ENCODE measurements at places on chromosomes 13 and 19.

DNA sequence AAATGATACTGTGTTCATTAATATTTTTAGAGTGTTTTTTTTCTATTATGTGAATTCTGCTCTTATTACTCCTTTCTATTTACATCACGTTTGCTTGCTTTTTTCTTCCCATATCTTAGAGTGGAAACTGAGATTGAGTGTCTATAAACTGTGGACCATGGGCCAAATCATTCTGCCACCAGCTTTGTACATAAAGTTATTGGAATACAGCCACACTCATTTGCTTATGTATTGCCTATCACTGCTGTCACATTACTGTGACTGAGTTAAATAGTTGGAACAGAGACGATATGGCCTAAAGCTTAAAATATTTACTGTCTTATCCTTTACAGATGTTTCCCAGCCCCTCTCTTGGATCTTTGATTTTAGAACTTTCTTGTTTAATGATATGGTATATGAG lies 260.4 kb downstream of the MAB21L1 start:
- no peak for DNase-seq

DNA sequence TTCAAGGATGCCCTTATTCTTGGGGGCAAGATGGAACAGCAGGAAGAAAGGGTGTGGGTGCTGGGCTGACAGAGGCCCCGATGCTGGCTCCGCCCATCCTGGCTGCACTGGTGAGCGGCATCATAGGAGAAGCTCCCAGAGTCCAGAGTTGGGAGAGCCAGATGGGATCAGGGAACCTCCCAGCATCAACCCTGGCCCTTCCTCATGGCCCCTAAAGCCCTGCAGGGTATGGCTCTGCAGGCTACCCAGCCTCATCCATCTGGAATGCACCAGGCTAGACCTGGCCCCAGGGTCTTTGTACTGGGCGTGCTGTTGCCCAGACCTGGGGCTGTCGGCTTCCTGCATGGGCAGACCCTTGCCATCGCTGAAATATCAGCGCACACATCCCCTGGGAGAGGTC lies 7.9 kb upstream of the ELL start:
- DNase-seq, result no peak

DNA sequence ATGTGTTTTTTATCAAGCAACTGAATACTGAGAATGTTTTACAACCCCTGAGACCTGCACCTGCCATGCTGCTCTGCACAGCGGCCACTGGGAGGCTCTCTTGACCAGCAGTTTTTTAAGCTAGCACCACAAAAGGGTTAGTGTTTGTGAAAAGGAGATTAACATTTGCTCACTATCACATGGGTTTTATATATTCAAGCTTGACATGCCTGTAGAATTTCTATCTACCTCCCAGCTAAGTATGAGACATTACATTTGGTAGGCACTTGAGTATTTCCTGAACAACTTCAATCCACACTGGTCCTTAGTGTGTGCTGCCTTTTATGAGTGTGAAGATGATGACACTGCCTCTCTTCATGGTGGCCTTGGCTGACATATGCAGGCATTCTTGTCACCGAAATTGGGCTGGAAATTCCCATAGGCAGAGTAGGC lies 1238.9 kb downstream of the UQCRFS1 start:
- DNase-seq, result no peak

DNA sequence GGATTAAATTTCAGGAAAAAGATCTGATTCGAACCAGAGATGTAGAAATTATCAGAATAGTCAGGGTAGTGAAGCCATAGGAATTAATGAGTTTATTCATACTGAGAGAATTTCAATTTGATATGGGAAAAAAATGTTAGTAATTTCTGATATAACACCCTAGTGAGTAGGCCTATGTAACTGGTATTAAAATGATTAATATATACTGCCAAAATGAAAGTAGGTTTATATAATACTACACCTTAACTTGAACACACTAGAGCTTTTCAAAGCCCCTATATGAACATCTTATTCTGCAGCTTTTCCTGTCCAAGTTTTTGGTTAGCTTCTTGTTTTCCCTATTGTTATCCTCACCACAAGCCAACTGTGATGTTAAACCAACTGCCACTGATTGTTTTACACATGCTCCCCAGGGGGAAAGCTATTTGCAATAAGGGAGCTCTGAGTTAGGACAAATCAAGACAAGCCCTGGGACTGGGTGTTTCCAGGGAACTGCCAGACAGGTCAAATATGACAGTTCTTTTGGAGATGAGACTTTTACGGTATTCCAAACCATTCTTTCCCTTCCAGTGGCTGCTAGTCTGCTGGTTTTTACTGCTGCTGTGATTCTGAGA lies 45.3 kb downstream of the FNDC3A start:
- DNase-seq, result no peak

GRCh38 chr19:12965017-12965811 lies 4.2 kb upstream of the DAND5 start:
- peak; percentile 42 for DNase-seq

GRCh38 chr13:97124915-97125809 lies 97.0 kb upstream of the MBNL2 start:
- DNase-seq, result no peak

DNA sequence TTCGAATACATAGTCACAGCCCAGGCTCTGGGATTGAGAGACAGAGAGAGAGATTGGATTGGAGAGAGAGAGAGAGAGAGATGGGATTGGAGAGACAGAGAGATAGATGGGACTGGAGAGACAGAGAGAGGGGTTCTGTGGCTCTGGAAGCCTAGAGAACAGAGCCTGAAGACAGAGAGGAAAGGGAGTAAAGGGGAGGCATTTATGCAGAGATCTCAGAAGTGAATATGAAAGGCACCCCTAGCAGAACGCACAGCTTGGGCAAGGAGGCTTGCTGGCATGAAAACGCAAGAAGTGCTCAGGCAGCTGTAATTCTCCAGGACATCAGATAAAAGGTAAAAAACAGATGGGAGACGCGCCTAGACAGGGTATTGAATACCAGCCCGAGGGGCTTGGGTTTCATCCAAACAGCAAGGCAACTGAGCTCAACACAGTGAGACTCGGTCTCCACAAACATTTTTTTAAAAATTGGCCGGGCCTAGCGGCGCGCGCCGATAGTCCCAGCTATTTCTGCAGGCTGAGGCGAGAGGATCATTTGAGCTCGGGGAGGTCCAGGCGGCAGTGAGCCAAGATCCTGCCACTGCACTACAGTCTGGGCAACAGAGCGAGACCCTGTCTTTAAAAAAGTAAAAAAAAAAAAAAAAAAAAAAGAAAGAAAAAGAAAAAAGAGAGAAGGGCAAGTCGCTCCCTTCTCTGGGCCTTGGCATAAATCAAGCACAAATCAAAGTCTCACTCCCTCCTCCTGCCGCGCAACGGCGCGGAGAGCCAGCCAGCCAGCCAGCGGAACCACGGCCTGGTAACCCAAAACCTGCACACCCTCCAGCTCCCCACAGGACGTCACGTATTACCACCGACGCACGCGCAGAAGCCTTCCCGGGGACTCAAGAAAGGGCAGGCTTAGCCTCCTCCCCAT lies 774 bp upstream of the PPP2R1A start:
- peak; percentile 49 for DNase-seq

DNA sequence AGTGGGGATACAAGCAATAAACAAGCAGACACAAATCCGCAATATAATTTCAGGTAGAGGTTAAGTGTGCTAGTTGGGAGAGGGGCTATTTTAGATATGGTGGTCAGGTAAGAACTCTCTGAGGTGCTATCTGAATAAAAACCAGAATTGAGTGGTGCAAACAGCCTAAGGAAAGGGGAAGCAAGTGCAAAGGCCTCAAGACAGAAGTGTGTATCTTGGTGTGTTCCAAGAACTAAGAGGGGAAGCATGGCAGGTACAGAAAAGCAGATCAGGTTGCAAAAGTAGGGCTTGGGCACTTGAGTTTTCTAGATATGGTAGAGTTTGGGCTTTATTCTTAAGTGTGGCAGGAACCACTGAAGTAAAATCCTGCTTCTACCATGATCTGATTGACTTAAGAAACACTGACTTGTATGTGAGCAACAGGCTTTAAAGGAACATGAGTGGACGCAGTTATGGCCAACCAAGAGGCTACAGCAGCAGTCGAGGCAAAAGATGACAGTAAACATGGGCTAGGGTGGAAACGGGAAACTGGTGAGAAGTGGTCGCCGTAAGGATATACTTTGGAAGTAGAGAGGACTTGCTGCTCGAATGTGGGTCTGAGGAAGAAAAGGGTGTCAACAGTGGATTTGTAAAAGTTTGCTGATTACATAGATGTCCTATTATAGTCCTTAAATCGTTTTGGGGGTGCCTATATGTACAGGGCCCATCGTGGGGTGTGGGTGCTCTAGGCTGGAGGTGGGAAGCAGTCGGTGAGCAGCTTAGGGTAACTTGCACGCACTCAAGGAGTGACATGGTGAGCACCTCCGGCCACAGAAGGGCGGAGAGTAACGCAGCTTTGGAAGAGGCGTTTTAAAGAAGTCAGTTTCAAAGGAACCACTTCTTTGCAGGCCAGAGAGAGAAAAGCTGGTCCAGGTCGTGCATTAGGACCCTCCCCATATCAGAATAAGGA lies 677 bp downstream of the TGDS start:
- DNase-seq, result no peak

DNA sequence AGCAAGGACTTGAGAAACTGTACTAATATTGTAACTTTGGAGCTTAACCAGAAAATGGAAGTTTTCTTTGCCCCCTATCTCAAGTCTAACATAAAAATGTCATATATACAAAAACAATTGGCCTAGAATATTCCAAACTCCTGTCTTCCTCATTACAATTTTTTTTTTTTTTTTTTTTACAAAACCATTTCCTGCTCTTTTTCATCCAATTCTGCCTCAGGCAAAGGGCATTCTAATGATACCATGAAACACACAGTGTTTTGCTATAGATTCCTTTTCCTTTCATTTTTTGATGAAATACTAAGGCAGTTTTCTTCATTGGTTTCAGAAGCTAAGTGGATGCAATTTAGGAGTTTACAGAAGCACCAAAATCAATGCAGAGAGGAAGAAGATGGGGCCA lies 119.7 kb downstream of the LHFPL6 start:
- DNase-seq, result no peak
